ENCODE measurements at places on chromosomes 2 and 18. TPM values are rescaled to one million over a fixed set of nuclear protein-coding genes. Genes with fewer than 3 reads are reported as not detected.
A peak's percentile ranks its signal among the peaks of the same experiment; 100 is the strongest.

DNA sequence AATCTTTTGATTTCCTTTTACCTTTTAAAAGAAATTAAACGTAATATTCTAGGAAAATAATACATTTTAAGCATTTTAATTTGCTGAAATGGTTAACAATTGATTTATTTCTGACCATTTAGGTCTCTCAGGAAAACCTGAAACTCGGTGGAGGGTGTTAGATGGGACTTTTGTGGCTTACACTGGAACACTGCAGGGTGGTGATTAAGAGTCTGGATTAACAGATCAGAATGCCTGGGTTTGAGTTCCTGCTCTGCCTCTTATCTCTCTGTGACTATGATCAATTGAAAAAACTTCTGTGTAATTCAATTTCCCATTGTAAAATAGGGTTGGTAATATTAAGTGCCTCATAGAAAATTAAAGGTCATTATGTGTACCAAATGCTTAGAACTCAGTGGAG is 168.7 kb downstream of the UBE2E3 start:
- DNase-seq, result no peak

GRCh38 chr2:222307978-222308730 is 9.4 kb upstream of the PAX3 start:
- no peak for DNase-seq

- no peak for DNase-seq
Measured at GRCh38 chr2:44010266-44010665, 14.5 kb upstream of the LRPPRC start.

GRCh38 chr2:190678444-190679162 is 29.7 kb downstream of the NAB1 start:
- DNase-seq, result no peak

GRCh38 chr2:81513328-81513727 is 1208.8 kb upstream of the LRRTM1 start:
- DNase-seq, result no peak

DNA sequence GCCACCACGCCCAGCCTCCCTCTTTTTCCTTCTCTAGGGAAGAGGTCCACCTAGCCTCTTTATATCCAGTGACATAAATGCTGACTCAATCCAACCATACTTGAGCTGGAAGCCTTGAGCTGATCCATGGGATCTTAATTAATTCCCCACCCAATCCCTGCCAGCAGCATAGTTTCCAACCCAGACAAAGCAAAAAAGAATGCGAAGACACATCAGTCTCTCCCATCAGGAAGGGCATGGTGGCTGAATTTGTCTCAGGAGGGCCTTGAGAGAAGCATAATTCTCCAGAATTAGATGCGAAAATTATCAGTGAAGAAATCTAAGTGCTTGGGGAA is 22.5 kb downstream of the CASP10 start:
- no peak for DNase-seq

The PLA2R1 gene
- 0.91 TPM for polyA plus RNA-seq

The UPP2 gene
- not detected for polyA plus RNA-seq

The RNF144A gene
- not detected for polyA plus RNA-seq

DNA sequence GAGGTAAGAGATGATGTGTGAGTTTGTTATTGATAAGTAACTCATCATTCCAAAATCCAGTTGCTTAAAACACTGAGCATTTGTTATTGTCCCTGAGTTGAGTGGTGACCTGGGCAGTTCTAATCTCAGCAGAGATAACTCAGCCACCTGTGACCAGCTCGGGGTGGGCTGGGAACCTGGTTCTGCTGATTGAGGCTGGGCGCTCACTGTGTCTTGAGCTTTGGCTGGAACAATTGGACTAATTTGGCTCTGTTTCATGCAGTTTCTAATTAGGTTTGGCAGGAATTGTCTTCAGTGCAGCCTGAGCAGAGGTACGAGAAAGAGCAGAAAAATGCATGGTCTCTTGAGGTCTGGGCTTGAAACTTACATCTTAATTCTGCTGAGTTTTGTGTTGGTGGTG is 144.7 kb downstream of the RNF144A start:
- no peak for DNase-seq

DNA sequence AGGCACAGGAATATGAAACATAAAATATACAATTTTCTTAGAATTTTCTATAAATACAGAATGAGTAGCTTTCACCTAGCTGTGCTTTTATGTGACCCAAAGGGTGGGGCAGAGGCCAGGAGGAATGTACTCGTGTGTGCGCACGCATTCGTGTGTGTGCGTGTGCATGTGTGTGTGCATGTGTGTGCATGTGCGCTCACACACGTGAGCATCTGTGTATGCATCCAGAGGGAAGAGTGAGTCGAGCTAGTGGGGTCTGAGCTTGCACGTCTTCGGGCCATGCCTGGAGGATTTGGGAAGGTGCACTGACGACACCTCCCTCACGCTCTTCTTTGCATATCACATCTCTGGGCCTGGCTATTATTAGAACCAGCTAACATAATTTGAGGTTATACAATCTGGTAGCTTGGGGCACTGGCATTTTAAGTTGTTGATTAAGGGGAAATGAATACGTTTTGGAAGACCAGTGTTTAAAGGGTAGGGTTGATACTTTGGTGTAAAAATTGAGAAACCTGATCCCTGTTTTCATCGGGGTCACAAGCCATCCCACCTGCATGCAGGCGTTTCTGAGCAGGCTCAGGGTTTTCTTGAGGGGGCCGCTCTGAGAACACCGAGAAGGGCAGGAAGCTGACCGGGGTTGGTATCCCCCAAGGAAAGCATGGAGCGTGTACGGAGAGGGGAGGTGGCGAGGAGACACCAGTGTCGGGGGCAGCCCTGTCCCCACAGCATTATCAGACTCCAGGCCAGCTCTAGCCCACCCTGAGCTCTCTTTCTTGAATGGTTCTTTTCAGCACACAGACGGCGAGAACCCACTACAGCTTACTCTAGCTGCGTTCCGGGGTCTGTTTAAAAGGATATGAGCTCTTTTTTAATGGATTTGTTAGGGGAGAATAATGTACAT is 85.3 kb downstream of the LRRFIP1 start:
- no peak for DNase-seq

GRCh38 chr2:54556621-54557121 is 100.5 kb downstream of the SPTBN1 start:
- DNase-seq, result no peak

- DNase-seq, result no peak
Measured at GRCh38 chr2:199943373-199943772, 11.9 kb downstream of the TYW5 start.

The DSC3 gene
- 0.38 TPM for polyA plus RNA-seq

- DNase-seq, result peak; percentile 9
Measured at GRCh38 chr18:45222180-45222579, 393.1 kb upstream of the SLC14A2 start.

GRCh38 chr18:22168360-22168921 is 948 bp upstream of the GATA6 start:
- no peak for DNase-seq

- DNase-seq, result no peak
Measured at GRCh38 chr18:23723121-23723520, 33.9 kb downstream of the LAMA3 start.

- no peak for DNase-seq
Measured at GRCh38 chr18:54159906-54160305, 64.6 kb downstream of the MBD2 start.

Data from muscle of arm (tissue), 14 donors.